ENCODE measurements at places on chromosomes 1 and 21.

GRCh38 chr21:42221581-42222345, 2.8 kb downstream of the ABCG1 start:
- DNase-seq = peak; percentile 25

DNA sequence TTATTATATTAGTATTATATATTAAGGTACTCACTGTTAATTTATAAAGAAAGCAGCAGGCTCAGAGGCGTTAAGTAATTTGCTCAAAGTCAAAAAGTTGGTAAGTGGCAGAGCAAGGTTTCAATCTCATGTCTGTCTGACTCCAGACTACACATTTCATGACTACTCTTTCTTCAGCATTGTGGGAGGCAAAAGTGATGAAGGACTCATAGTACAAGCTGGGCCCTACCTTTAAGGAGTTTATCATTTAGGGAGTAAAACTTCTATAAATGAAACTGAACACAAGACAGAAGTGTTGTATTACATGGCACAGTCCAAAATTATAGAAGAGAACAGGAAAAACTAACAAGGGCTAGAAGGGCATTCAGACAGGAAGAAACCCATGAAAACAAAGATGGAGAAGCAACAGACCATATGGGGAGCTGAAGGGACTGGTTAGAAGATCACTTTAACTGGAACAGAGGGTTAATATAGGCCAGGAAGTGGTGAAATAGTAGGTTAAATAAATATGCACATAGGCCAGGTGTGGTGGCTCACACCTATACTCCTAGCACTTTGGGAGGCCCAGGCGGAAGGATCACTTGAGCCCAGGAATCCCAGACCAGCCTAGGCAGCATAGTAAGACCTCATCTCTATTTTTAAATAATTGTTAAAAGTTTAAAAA, 11.5 kb downstream of the SORT1 start:
- DNase-seq = no peak

GRCh38 chr1:61140778-61141177, 58.4 kb downstream of the NFIA start:
- DNase-seq = peak; percentile 78

GRCh38 chr1:8962812-8963530, 17.3 kb downstream of the CA6 start:
- peak; percentile 54 for DNase-seq

DNA sequence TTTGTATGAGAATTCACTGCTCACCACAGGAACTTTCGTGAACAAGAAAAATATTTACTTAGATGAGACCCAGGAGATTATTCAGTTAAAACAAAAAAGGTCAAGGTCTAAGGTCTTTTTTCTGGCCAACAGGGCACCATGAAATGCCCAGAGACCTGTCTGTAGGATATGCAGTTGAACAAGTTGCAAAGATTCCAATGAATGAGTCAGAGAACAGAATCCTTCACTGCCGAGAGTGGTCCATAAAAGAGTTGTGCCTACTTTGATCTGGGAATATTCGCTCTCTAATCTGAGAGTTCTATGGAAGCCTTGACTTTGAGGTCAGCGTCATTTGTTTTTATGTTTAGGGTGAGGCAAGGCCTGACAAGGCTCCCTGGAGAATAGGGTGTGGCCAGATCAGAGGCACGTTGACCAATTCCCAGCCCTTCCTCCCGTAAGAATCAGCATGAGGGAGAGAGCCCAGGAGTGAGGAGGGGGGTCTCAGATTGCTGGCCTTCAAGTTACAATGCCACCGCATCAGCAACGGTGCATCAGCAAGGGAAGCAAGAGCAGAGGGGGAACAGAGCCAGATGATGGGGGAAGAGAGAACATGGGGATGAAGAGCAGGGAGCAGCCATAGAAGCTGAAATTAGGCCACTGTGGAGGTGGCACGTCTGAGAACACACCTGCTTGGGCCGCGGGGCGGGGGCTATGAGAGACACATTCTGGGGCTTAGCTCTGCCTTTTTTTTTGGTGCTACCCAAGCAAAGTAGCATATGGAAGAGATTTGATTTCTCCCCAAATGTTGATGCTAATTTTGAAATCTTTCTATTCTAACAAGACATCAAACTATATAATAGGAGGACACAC, 206.4 kb upstream of the RAB4A start:
- DNase-seq = no peak

DNA sequence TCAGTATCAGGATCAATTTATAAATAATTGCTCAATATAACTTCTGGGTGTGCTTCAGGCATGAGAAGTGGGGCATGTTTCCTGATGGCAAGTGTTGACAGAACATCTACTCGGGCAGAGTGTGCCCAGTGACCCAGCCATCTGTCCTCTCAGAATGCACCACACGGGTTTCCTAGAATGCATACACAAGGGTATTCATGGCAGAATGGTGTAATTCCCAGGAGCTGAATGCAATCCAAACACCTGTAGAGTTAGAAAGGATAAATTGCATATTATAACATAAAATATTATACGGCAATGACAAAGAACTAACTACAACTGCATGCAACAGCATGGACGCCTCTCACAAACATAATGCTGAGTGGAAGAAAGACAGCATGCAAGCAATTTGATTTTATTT, 391.9 kb downstream of the SIPA1L2 start:
- no peak for DNase-seq

DNA sequence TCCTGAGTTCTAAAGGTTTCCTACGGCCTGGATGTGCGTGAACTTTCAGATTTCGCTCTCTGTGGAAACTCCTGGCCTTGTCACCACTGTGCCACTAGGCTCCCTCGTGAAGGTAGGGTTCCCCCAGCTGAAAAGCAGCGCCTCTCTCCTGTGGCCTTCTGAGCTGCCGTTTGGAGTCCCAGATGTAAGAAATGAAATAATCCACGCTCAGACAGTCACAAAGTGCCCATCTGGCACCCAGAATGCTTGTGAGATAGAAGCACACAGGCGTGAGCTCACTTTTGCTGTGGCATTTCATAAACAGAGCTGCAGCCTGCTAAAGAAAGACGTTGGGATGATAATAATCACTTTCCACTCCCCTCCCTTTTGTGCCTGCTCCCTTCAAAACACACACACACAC, 65.8 kb downstream of the LMO4 start:
- DNase-seq = no peak

DNA sequence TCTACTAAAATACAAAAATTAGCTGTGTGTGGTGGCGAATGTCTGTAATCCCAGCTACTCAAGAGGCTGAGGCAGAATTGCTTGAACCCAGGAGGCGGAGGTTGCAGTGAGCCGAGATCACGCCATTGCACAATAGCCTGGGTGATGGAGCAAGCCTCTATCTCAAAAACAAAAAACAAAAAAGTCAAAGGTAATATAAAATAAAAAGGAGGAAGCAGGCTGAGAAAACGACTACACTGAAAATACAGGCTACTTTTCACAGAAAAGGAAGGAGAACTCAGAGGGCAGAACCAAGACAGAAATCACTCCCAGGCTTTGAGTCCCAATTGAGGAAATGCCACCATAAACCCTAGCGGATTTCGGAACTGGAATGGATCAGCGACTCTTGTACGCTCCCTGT, 5.9 kb upstream of the A3GALT2 start:
- peak; percentile 85 for DNase-seq

- no peak for DNase-seq
These were observed 99.1 kb upstream of the ERG start for GRCh38 chr21:38597421-38597820.

GRCh38 chr1:171883849-171884248, 42.6 kb downstream of the DNM3 start:
- DNase-seq = no peak

GRCh38 chr1:93164816-93165215, 15.4 kb downstream of the TMED5 start:
- no peak for DNase-seq

DNA sequence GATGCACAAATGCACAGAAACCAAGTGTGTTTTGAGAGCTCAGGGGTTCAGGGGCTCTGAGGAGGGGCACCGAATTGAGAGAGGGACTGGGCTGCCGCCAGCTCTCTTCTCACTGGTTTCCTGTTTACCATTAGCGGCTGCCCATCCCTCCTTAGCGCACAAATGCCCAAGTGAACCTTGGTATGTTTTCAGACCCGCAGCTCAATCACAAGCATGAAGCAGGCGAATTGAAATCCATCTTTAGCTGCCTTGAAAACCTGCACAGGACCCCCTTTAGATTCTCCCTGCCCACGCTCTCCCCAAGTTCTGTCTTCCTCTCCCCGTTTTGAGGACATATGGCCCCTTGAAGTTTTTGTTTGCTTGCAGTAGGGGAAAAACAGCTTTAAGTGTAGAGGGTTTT, 61.1 kb upstream of the ACOT11 start:
- no peak for DNase-seq

GRCh38 chr1:16321176-16321867, 31.0 kb downstream of the FBXO42 start:
- DNase-seq = no peak

DNA sequence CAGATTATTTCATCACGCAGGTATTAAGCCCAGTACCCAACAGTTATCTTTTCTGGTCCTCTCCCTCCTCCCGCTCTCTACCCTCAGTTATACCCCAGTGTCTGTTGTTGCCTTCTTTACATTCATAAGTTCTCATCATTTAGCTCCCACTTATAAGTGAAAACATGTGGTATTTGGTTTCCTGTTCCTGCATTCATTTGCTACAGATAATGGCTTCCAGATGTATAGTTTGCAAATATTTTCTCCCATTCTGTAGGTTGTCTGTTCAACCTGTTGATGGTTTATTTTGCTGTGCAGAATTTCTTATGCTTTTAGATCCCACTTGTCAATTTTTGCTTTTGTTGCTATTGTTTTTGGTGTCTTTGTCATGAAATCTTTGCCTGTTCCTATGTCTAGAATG, 21.1 kb upstream of the KCNH1 start:
- DNase-seq = no peak

DNA sequence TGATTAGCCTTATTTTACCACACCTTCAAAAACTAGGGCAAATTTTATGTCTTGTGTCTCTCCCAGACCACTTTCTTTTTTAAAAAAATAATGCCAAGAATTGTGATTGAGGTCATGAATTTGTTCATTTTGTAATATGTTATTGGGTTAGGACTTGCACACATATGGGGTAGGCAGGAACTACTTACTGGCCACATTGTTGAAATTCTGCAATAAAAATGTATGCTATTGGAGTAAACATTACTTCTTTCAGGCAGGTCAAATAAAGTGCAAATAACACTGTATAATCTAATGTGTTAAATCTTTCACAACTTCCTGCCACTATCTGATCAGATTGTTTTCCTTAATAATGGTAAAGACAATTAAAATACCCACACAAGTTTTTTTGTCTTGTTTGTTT, 166.6 kb upstream of the COL11A1 start:
- DNase-seq = no peak

DNA sequence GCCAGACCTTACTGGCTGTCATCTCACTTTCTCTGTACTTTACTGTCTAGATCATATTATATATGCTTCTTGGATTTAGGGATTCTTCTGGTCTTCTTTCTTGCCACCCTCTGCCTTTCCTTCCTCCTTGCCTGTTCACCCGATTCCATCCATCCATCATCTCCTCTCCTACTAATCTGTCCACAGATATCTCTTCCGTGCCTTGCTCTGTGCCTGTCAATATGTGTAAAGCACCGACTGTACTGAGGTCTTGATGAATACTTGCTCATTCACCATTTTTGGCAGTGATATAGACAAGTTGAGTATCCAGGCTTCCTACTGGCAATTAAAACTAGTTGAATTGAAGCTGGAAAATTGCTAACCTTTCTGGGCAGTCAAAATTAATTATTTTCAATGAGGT, 8.1 kb downstream of the FMN2 start:
- no peak for DNase-seq

- DNase-seq = no peak
These were observed 75.1 kb downstream of the SKI start for GRCh38 chr1:2303016-2303775.

DNA sequence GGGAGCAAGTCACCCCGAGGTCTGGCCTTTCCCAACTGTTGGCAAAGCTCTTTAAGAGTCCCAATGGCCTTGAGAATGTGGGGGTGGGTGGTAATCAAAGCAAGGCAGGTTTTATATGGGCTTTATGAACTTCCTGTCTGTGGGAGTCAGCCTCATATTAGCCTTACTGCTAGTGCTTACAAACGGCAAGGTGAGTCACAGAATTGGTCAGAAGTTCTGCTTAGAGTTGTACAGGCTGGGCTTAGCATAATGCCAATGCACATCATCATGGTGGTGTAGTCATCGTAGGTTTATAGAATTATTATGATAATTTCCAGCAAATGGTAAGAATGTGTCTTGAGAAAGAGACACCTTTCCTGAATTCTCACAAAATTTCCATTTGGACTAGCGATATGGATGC, 192.7 kb upstream of the KIAA0040 start:
- no peak for DNase-seq

DNA sequence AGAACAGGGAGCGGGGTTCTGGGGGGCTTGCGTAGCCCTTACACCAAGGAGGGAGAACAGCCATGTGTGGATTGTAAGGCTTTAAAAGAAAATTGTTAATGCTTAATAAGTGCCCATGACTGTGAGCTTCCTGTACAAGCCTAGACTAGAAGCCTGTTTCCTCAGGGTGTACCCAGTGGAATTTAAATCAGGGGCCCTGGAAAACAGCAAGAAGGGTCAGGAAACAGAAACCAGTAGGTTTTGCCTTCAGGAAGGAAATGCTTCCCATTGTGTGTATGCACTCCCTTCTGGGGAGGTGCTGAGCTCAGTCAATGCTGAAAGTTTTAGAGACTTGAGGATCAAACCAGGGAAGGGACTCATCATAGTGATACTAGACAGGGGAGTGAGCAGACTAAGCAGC, 12.7 kb downstream of the UTP11 start:
- no peak for DNase-seq

- no peak for DNase-seq
These were observed 10.1 kb downstream of the GNG4 start for GRCh38 chr1:235639226-235640205.

- DNase-seq = no peak
These were observed 986.0 kb downstream of the TTLL7 start for GRCh38 chr1:83012950-83013349.

DNA sequence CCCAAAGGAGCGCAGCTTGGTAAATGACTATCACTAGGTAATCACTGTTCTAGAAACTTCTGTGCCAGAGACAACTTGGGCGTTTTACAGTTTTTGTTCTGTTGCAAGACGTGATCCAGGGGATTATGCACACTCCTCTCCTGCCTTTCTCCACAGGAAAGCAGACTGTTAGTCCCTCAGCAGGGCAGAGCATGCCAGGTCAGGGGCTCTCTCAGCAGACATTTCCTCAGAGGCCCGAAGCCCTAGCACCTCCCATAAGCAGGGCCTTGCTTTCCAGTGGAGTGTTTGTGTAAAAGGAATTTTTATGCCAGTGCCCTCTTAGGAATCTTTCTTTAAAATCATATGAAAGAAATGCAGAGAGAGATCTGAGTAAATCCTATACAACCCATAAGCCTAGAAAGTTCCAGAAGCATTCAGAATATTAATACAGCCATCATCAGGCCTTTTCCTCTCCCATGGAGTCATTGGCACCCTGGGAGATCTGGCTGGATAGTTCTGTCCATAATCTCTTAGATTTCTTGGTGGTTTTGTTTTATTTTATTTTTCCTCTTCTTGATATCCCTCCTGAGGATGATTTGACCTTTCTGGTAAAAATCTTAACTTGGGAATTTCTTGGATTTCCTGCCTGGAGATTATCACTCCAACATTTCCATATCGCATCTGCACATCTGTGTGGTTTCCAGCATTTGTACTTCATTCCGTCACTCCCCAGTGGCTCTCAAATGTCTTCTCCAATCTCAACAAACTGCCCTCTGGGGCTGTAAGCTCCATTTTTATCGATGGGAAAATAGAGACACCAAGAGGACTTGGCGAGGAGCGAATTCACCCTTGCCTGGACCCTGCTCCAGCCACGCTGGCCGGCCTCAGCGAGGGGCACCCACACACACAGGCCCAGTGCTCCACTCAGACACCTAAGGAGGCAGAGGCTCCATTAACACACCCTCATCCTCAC, 116.1 kb downstream of the PSMG1 start:
- no peak for DNase-seq
